ENCODE measurements at places on chromosomes 11 and 22.

DNA sequence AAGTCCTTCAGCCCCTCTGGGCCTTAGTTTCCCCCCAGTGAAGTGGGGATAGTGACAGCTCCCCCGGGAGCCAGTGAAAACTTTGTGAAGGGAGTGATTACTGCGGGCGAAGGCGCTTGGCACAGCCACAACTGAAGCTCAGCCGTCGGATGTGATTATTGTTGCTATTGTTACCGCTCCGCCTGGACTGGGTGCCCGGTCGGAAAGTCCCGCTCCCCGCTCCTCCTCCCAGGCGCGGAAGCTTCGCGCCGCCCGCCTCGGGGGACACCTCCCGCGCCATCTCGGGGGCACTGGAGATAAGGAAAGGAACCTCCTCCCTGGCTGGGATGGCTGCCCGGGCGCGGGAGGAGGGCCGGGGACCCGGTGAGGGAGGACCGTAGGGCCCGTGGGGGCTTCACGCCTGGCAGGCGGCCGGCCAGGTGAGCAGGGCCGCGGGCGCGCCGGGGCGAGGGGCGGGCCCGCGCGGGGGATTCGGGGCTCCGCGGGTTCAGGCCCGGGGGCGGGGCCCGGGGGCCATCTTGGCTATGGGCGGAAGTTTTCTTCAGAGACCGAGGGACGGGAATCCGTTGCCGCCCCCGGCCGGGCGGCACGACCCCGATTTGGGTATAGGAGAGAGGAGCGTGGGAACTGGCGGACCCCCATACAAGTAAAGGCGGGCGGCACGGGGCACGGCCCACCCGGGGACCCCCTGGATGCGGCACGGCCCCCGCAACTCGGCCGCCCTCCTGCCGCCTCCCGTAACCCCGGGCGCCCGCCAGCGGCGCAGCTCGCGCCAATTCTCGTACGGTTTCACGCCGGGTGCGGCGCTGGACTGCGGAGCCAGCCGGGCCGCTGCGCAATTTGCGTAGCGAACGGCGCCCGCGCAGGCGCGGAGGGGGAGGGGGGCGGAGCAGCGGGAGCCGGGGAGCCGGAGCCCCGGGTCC lies at the start of gene GPR137:
GPR137 (plus strand) TSS at position 887 of the 923 bp plus-strand sequence. CDS start 677 bp downstream, outside the sequence.
- peak; percentile 79 for DNase-seq

DNA sequence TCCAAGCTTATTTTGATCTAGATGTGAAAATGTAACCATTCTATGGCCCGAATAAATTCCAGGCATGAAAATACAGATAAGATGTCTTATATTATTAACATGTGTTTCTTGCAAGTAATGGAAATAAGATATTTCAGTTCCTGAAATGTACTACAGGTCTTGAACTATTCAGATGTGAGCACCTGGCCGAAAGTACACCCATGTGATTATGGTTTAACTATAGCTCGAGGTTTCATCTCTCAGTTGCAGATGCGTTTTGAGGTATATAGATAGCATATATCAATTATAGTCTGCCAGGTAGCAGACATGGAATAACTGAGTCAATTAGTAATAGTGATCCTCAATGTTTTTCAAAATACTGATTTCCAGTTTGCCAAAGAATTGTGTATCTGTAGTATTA lies 68.3 kb downstream of the DDIAS start:
- no peak for DNase-seq

DNA sequence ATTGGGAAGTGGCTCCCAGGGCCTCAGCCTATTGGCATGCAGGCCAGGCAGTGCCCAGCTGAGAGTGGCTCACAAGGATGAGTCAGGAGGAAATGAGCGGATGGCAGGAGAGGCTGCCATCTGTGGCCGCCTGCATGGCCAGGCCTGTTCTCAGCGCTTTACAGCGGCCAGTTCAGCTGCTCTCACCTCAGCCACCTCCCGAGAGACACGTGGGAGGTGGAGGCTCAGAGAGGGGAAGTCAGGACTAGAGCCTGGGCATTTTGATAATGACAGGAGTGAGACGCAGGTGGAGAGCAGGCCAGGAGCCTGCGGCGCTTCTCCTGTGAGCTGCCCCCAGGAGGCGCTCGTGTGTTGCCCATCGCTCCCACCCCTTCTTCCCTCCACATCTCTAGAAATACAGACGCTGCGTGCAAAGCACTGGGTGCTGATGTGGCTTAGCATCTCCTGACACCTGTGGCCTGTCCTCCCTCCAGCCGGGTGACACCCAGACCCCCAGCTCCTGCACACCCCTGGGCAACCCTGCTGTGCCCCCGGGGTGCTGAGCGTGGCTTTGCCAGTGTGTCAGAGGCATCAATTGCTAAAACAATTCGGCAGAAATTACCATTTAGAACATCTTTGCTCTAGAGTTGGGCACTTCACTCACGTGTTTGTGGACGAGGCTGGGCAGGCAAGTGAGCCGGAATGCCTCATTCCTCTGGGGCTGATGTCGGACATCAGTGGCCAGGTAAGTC lies 21.4 kb upstream of the PANX2 start:
- peak; percentile 58 for DNase-seq

DNA sequence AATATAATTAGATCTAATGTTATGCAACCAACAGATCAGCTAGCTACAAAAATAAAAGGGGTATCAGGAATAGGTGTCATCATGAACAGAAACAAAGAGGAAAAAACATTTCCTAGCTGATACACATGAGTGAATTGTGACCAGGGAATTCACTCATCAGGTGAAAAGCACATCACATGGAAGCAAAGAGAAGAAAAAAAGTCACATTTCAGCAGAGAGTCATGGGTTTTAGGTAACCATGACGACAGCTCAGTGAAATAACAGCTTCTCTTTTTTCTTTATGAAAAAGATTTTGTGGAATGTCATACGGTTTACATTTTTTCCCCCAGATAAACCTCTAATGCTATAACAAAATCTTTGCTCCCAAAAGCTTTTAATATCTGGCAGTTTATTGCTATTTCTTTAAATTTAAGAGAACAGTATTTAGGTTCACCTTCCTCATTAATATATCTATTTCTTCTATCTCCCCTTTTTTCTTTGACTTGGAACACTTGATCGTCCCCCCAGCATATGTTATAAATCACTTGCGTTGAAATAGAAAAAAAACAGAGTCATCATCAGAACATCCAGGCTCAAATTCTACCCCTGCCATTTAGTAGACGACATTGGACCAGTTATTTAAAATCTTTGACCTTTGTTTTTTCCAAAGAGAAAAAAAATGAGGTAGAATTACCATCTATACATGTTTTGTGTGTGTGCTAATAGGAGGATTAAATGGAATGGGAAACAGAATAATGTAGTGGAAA lies 5.3 kb downstream of the TYR start:
- DNase-seq = no peak

DNA sequence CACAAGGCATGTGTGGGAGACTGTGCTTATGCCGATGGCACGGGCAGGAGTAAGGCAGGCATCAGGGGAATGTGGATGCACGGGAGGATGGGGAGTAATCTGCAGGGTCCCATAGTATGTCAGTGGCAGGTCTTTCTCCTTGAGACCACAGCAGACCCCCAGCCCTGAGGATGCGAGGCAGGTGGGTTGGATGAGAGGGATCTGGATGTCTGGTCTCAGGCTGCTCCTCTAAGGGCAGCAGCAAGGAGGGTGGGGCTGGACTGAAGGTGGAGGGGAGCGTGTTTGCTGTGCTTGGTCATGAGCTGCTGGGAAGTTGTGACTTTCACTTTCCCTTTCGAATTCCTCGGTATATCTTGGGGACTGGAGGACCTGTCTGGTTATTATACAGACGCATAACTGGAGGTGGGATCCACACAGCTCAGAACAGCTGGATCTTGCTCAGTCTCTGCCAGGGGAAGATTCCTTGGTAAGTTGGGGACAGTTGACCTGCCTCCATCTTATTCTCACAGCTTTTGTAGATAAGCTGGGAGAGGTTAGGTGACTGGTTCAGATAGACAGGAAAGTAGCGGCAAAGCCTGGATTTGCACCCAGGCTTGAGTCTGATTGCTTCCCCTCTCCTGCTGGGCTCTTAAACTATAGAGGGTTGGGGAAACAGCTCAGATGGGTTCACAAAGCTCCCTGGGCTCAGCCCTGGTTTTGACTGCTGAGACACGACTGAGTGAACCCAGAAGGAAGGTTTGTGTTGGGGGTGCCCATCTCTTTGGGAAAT lies at the start of gene APOL1:
APOL1 (plus strand) TSS at position 380 of the 769 bp plus-strand sequence. CDS start 1,823 bp downstream, outside the sequence.
- peak; percentile 69 for DNase-seq

DNA sequence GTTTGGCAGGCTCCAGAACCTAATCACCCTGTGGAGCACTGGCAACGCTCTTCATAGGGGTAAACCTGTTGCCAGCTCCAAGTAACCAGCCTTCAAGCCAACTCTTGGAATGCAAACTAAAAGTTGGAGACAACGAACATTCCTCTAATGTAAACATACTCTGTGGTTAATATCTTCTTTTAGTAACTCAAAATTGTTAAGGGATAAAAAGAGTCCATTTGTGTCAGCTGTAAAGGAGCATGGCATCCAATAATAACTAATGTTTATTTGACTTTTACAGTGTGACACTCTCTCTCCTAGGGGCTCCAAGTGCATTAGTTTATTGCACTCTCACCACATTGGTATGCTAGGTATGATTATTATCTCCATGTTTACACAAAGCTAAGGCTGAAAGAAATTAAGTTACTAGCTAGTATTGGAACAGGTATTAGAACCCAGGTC lies 31.0 kb upstream of the AMOTL1 start:
- DNase-seq = no peak

GRCh38 chr11:60985991-60986915 lies 14.8 kb downstream of the CD6 start:
- no peak for DNase-seq

GRCh38 chr22:48299124-48299523 lies 1528.5 kb downstream of the BRD1 start:
- no peak for DNase-seq

DNA sequence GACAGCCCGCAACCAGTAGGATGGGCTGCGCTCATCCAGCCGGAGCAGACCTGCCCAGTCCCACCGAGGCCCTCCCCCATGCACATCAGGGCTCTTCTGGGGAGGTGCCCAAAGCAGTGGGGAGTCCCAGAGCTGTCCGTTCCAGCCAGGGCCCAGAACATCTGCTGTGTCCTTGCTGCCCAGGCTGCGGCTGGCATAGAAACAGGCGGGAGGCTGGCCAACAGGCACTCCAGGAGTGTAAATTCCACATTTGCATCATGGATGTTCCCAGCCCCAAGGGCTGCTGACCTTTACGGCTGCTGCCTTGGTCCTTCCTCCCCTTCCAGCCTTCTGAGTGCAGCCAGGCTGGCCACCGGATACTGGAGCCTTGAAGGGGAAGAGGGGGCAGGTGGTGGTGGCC lies 30.0 kb upstream of the SYT7 start:
- no peak for DNase-seq

GRCh38 chr11:42047637-42048555 lies 588.4 kb upstream of the LRRC4C start:
- DNase-seq = no peak

- no peak for DNase-seq
These were observed 10.3 kb downstream of the MPPED1 start for GRCh38 chr22:43421914-43422615.

GRCh38 chr11:31107649-31108048 lies 261.9 kb downstream of the DCDC1 start:
- no peak for DNase-seq

GRCh38 chr11:117313091-117313490 lies 3.0 kb downstream of the BACE1 start:
- no peak for DNase-seq

DNA sequence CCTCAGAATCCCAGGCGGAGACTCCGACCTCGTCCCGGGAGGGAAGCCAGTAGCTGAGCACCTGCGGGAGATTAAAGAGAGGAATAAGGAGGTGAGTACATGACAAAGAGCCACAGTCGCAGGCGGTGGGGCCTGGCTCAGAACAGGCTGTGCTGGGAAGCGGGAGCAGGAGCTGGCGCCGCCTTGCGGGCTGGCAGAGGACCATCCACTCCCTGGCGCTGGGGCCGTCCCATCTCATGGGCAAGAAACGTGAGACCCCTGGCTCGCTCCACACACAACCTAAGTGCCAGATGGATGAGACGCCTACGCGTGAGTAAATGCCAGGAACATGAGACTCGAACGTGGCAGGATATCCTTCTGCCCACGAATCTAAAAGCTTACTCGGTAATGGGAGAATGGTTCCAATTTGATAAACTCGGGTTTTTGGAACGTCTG lies 6.3 kb downstream of the CEND1 start:
- DNase-seq = peak; percentile 80

GRCh38 chr22:22196833-22197477 lies 47.6 kb upstream of the VPREB1 start:
- DNase-seq = no peak

DNA sequence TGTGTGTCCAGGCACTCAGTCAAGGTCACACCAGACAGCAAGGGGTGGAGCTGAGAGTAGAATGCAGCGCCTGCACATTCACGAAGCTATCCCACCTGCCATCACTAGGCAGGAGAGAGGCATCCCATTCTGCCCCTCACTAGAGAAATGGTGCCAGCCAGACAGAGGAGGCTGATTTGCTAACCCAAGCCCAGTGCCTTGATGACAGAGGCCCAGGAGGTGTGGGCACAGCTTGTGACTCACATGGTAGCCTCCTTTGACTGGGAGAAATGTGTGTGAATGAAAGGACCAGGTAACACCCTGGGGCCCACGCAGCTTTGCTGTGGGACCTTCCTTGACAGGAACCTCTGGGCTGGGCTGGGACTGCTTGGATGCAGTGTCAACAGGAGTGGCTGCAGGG lies 5.2 kb upstream of the NAALADL1 start:
- no peak for DNase-seq

DNA sequence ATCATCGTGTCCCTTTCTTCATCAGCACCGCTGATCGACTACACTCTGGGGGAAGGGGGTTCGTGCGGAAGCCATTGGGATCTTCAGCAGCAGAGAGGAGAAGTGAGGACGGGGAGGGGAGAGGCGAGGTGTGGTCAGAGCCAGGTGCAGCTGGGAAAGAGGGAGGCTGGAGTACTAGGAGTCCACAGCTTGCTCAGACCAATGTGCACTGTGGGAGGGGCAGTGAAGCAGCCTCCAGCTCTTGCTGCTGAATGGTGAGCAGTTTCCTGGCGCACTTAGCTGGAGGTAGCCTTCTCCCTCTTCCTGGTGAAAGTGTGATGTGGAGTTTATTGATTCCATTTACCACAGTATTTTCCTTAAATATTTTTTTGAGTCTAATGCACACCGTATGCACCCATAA lies 99.0 kb upstream of the NECTIN1 start:
- no peak for DNase-seq

DNA sequence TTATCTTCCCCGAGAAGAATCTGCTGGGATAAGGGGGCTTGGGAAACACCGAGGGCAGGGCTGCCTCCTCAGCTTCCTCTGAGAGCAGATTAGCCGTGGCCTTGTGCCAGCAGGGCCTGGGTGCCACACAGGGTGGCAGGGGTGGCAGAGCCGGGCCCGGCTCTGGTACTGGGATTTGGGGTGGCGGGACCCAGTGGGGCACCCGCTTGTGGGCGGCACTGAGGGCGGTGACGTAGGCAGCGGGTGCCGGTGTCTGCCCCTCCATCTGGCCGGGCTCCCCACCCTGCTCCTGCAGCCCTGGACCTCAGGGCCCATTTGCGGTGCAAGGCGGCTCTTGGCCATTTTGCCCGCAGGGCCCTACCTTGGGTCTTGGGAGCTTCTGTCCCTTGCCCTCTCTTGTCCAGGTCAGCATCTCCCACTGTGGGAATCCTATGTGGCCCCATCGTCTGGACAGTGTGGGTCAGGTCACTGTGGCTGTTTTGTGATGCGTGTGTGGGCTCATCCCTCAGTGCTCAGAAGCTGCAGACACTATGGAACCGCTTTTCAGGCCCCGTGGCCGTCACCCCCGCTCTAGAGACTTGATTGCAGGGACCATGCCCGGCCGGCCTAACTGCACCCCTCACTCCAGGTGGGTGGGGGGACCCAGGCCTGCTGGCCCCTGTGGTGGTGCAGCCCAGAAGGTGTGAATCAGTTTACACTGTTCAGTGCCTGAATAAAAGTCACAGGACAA lies 29.7 kb upstream of the KRTAP5-6 start:
- no peak for DNase-seq
